Activated T-helper 1 cell treated with Interleukin-2 at 50 U/mL for 16 hours (primary cell): ENCODE measurements at places on chromosomes 6 and 20.

DNA sequence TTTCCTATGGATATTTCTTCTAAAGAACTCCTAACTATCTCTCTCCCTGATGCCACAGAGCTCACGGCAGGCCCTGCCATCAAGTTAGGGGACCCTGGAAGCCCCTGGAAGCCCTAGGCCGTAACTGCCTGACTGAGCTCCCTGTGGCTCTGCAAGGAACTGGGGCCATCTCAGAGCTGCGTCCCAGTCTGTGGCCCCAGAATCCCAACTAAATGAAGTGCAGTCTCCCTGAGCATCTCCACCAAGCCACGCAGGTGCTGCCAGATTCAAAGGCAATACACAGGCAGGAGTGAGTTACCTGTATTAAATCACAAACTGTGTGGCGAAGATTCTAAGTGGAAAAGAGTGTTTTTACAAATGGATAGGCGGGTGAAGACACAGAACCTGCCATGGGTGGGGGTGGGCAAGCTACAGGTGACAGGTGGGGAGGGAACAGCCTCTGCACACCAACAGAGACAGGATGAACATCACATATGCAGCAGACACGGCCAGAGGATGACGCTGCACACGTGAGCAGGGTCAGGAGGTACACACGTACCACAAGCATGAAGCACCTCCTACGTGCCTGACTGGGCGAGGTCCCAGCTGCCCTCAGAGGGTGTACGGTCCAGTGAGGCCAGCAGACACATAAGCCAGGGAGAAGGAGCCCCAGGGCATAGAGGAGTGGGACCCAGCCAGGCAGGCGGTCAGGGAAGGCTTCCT lies 358.5 kb downstream of the ZFAND3 start:
- no peak for DNase-seq

DNA sequence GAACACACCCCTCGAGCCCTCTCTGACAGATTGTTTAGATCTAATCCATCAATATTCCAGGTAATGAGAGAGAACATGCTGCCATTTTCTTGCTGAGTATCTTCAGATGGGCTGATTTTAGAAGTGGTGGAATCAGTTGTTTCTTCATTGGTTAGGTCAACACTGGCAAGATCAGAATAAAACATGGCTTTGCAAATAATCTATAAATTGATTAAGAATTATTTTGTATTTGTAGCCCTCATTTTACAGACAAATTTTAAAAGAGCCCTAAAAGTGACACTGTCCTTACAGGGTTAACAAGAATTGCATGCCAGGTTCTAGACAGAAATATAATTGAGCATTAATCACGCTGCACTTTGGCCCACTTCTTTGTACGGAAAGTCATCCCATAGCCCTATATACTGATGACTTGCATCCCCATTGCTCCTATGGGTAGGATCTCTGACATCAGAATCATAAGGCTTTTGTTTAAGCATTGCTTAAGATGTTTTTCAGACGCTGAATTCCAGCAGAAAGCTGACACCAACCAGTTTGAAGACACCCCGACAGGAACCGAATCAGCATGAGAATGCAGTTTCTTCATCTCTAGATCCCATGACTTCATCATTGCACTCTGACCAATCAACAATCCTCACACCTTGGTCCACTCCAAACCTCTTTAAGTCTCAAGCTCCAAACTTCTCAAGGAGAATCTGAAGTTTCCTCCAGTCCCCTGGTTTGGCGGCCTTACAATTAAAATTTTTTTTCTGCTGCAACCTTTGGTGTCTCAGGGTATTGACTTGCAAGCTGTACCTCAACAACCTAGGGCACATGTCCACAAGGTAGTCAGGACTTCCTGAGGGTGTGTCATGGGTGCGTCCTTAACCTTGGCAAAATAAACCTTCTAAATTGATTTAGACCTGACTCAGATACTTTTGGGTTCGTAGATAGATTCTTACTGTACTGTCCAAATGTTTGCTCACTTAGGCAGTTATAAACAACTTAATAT lies 7.8 kb downstream of the TDP2 start:
- DNase-seq = no peak

DNA sequence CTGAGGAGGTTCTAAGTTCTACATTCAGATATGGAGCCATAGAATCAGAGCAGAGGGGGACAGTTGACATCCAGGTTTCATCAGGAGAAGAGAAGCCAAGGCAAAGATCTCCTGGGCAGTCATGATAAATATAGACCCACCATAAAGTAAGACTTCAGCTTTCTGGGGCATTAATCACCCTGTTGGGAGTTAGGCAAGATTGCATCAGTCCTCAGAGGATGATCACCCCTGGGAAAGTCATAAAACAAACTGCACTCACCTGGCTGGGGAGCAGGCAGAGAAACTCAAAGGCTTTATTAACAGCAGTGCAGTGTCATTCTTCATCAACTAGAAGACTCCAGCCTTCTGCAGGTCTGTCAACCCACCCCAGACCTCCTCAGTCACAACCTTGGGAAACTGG lies 301.3 kb upstream of the JARID2 start:
- no peak for DNase-seq

DNA sequence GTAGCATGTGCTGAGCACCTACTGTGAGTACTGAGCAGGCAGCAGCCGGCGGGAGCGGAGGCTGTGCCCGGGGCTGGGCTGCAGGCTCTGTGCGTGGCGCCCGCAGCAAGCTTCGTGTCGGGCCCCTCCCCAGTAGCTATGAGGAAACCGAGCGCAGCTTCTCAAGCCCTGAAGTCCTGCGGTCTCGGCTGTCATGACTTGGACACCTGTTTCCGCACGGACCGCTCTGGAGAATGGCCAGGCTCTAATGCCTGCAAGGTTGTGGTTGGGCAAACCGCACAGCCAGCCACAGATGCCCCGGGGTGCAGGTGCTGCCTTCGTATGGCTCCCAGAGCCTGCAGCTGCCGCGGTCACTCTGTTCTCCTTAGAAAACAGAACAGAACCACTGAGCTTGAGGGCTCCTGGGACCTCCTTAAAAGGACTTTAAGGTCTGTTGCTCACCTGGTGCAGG lies 33.7 kb downstream of the PYGB start:
- no peak for DNase-seq

- no peak for DNase-seq
These were observed 101.8 kb downstream of the TNFAIP3 start for GRCh38 chr6:137968901-137969300.

DNA sequence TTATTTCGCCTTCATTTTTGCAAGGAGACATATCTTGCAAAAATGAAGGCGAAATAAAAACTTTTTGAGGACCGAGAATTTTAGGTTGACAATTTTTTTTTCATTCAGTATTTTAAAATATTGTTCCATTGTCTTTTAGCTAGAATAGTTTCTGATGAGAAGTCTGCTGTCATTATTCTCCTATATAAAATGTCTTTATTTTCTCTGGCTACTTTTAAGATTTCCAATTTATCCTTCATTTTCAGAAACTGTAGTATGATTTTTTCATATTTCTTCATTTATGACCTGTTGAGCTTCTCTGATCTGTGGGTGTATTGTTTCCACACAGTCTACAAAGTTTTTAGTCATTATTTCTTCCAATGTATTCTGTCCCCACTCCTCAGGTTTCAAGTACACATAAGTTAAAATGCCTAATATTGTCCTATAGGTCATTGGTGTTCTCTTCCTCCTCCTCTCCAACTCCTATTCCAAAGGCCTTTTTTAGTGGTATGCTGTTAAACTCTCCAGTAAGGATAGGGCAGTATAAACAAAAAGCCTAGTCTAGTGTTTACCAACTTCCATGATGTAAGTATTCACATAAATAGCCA lies 15.7 kb downstream of the AHI1 start:
- no peak for DNase-seq

DNA sequence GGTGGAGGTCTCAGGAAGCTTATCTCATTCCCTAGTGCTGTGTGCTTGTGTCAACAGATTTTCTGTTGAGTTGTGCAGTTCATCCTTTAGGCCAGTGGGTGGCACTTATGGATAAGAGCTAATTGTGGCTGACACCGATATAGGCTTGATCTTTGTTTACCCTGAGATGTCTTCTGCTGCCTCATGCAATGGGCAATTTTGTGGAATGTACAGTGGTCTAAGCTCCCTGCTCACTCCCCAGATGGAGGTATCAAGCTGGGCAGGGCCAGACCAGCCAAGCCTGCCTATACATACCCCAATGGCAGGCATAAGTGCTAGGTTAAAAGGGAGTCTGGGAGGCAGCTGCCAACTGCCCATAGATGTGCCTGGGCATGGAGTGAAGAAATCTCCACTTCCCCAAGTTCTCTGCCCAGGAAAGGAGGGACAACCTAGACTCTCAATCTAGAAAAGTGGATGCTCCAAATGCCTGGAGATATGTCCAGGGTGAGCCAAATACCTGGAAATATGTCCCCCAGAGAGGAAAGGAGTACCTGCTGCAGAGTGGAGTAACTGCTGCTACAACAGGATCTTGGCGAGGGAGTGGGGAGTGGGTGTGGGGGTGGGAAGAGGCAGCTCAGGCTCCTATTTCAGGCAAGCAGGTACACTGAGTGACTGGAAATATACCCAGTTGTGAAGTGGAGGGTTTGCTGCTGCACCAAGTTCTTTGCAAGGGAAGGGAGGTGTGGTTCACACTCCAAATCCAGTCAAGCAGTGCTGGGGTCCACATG lies 53.2 kb upstream of the ARG1 start:
- no peak for DNase-seq
